ENCODE measurements at places on chromosomes 6 and 20.

DNA sequence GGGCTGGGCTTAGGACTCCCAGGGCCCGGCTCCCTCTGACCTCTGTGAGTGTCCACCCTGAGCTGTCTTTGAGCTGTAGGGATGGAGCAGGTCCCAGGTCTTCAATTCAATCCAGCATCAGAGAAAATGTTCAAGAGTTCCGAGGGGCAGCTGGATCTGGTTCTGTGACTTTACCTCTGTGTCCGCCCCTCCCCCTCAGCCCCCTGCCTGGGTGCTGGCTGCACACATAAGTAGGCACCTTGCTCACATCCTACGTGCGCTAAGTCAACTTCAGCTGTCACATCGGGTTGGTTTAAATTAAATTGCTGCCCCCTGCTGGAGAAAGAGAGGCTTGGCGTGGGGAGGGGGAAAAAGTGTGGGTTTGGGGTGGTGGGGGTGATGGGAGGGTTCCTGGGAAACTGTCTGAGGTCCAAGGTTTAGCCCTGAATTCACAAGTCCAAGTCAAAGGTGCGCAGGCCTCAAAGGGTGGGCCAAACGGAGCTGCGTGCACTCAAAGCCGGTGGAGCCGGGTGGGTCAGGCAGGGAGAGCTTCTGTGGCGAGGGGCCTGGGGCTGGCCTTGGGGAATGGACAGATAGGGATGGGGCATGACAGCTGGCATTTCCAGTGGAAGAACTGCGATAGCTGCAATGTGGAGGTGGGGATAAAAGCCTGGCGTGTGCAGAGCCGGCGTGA, 3.0 kb downstream of the WFDC5 start:
- no peak for DNase-seq

DNA sequence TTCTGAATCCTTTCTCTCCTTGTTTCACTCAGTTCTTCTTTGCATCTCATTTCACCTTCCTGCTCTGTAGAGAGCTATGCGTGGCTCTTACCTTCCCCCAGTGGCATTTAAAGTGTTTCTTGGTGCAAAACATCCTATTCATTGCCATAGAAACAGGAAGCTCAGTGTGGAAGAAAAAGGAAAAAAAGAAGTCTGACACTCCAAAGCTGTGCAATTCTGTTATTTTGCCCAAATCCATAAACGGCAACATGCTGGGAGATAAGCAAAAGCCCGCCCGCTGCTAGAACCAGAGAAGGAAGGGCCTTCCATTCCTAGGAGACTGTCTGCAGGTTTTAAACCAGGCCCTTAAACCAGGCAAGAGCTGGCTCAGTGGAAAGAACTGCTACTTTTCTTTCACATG, 247.1 kb downstream of the HIVEP2 start:
- DNase-seq: no peak

- DNase-seq: no peak
Observed at GRCh38 chr6:147071776-147072175, 132.4 kb upstream of the STXBP5 start.

DNA sequence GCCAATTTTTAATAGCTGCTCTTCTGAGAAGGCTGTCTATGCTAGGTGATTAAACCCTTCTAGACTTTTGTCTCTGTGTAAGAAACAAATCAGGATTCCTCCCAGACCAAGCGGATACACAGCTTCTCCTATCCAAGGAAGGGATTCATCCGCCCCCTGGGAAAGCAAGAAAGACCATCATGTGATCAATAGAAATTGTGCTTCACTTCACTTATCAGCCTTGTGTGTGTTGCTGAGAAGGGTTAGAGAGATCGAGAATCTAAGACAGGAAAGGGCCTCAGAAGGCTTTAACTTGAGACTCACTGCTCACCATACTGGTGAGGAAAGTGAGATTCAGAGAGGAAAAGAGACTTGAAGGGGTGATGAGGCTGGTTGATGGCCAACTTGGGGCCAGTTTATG, 1.5 kb downstream of the ABCC10 start:
- DNase-seq: no peak

- DNase-seq: no peak
Observed at GRCh38 chr6:160798625-160799024, 96.6 kb downstream of the PLG start.

- DNase-seq: no peak
Observed at GRCh38 chr6:149962461-149963211, 1.1 kb upstream of the ULBP1 start.

DNA sequence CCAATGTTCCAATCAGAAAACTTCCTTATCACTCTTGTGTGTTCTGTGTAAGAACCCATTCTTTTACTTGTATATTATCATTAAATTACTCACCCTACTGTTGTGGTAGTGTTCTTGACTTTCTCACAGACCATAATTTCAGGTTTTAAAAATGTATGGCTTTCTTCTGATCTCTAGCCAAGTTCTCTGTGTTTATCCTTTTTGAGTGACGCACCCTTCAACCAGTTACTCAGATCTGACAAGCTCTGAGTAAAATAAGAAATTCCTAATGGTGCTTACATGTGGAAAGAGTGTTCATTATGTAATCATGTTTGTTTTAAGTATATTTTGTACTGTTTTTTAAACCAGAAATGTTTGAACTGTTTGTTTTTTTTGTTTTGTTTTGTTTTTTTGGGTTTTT, 11.0 kb downstream of the TBPL1 start:
- no peak for DNase-seq

GRCh38 chr20:59701236-59701635, 96.9 kb downstream of the PHACTR3 start:
- DNase-seq: no peak

- DNase-seq: no peak
Observed at GRCh38 chr6:138346302-138347195, 31.2 kb upstream of the SMIM28 start.

GRCh38 chr6:166023273-166023989, 144.2 kb downstream of the TBXT start:
- DNase-seq: no peak
